ENCODE measurements at places on chromosomes 1 and 21. TPM values are rescaled to one million over a fixed set of nuclear protein-coding genes. Genes with fewer than 3 reads are reported as not detected.

CLDN17 gene
- total RNA-seq: not detected

PYHIN1 gene
- total RNA-seq: 0.65 TPM

LEFTY2 gene
- total RNA-seq: 13.2 TPM

HEYL gene
- total RNA-seq: 11.0 TPM

PLCH2 gene
- 0.80 TPM for total RNA-seq

DNA sequence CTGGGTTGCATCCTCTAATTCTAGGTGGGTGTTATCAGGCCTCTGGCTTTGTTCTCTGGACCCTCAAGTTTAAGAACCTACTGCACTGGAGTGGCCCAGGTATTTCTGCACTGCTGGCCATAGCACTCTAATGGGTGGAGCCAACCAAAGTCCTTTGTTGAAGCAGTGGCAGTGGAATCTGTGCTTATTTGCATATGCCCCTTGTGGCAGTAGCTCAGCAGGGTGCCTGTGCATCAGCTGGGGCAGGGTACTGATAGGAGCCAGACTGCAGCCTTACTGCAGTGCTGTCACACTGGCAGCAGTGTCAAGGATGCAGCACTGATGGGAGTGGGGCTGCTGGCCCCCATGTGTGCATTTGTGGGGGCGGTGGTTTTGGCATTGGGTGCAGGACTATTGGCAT lies 660.6 kb downstream of the LRRIQ3 start:
- no peaks in the 10 kb centered on the region for H3K4me1 ChIP-seq
- peaks cover 3% of the 10 kb centered on the region for H3K27me3 ChIP-seq
- no peak for DNase-seq
- no peaks in the 10 kb centered on the region for H3K36me3 ChIP-seq
- H3K27ac ChIP-seq: no peak overlapping the region

GRCh38 chr1:17700945-17701810 lies 54.0 kb upstream of the ACTL8 start:
- no peak overlapping the region for H3K27ac ChIP-seq
- DNase-seq: no peak
- no peaks in the 10 kb centered on the region for H3K4me1 ChIP-seq
- H3K27me3 ChIP-seq: no peaks in the 10 kb centered on the region
- H3K4me3 ChIP-seq: no peak overlapping the region

DNA sequence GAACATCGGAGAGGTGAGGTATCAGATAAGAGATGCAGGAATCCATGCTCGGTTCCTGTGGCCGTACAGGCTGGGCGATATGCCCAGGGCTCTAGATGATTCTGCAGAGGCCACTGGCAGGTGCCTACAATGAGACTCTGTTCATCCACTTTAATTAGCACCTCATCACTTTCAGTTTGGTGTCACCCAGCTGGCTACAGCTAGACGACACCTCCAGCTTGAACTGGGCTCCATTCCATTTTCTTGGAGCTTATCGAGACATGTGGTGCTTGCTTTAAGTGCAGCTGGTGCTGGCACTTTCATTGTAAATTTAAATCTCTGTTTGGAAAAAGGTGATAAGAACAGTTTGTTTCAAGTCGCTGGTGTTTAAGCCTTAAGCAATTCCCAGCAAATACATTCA lies 322.5 kb upstream of the ADGRL2 start:
- H3K4me3 ChIP-seq: peak overlapping the region; percentile 5
- H3K4me1 ChIP-seq: peaks cover 3% of the 10 kb centered on the region
- H3K27me3 ChIP-seq: no peaks in the 10 kb centered on the region
- no peaks in the 10 kb centered on the region for H3K36me3 ChIP-seq
- no peak overlapping the region for H3K27ac ChIP-seq
- DNase-seq: no peak

- H3K27ac ChIP-seq: no peak overlapping the region
- H3K4me3 ChIP-seq: no peak overlapping the region
- DNase-seq: no peak
- no peaks in the 10 kb centered on the region for H3K27me3 ChIP-seq
Measured at GRCh38 chr1:18166341-18166740, 58.7 kb downstream of the IGSF21 start.

DNA sequence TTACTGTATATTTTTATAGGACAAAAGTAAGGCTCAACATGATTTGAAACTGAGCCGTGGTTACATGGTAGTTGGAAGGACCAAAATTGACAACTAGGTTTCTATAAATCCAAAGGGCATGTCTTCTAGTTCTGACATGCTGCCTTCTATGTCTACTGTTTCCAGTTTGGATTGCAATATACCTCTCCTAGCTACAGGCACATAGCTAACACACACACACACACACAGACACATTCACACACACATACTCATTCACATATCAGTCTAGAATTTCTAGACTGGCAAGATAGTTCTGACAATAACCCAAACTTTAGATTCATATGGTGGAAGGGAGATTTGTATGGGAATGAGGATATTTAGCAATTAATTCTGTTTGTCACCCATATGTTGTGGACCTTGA lies 544.8 kb upstream of the CAMK1G start:
- H3K27ac ChIP-seq: no peak overlapping the region
- no peak for DNase-seq
- H3K4me1 ChIP-seq: peaks cover 4% of the 10 kb centered on the region
- H3K27me3 ChIP-seq: no peaks in the 10 kb centered on the region
- H3K4me3 ChIP-seq: no peak overlapping the region

GRCh38 chr1:37763791-37764413 lies 1.0 kb downstream of the EPHA10 start:
- H3K4me1 ChIP-seq: no peaks in the 10 kb centered on the region
- no peaks in the 10 kb centered on the region for H3K36me3 ChIP-seq
- no peaks in the 10 kb centered on the region for H3K27me3 ChIP-seq
- H3K4me3 ChIP-seq: no peak overlapping the region

DNA sequence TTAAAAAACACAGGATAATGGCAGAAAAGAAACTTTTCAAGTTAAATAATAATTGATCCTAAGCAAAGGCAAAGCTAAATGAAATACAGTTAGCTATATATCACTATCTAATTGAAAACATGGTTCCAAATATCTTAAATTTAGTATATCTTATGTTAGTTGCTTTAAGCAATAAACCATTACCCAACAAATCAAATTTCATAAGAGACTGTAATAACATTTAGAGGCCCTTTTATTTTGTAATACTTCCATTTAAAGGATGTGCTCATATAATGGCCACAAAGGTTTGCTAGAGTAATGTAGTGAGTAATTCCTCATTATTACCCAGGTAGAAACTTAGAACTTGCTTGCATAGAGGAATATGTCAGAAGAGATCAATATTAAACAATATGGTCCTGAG lies 32.3 kb downstream of the RPL5 start:
- H3K27ac ChIP-seq: no peak overlapping the region
- no peak for DNase-seq
- no peak overlapping the region for H3K4me3 ChIP-seq
- no peaks in the 10 kb centered on the region for H3K36me3 ChIP-seq
- no peaks in the 10 kb centered on the region for H3K4me1 ChIP-seq

DNA sequence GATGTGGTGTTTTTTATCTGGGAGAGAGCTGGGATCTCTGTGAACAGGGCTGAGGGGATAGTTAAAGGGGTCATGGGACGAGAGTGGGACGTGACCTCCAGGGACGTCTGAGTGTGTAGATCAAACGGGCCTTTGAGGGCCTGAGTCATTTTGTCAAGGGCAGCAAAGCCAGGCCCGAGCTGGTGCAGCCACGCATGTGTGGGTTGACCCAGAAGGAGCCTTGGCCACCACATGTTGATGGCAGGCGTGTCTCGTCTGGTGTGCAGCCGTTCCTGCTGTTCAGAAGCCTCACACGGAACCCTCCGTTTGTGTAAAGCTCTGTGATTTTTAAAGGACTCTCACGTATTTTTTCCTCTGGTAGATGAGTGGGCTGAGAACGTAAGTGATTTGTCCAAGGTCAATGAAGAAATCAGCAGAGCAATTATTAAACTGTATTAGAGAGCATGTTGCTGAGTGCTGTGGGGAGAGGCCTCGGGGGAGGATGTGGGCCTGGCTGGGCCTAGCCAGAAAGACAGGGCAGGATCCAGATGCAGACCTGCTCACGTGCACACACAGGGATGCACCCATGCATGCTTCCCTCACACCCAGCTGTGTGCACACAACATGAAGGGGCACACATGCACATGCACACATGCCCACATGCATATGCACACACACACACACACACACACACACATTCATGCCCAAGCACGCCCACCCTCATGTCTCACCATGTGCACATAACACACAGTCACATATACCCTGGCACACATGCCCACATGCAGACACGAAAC lies 89.8 kb downstream of the AJAP1 start:
- no peak overlapping the region for H3K27ac ChIP-seq
- no peaks in the 10 kb centered on the region for H3K36me3 ChIP-seq
- no peak overlapping the region for H3K4me3 ChIP-seq
- H3K27me3 ChIP-seq: no peaks in the 10 kb centered on the region
- no peaks in the 10 kb centered on the region for H3K4me1 ChIP-seq
- DNase-seq: no peak

- H3K27ac ChIP-seq: no peak overlapping the region
- DNase-seq: peak; percentile 79
- H3K36me3 ChIP-seq: no peaks in the 10 kb centered on the region
- H3K27me3 ChIP-seq: no peaks in the 10 kb centered on the region
Measured at GRCh38 chr1:184191181-184191621, 139.7 kb downstream of the TSEN15 start.

GRCh38 chr21:42964546-42965210 lies 9.7 kb upstream of the PKNOX1 start:
- H3K27ac ChIP-seq: no peak overlapping the region
- no peak overlapping the region for H3K4me3 ChIP-seq
- H3K27me3 ChIP-seq: no peaks in the 10 kb centered on the region
- no peaks in the 10 kb centered on the region for H3K4me1 ChIP-seq

GRCh38 chr1:193476748-193477147 lies 290.3 kb upstream of the B3GALT2 start:
- no peaks in the 10 kb centered on the region for H3K36me3 ChIP-seq
- H3K27me3 ChIP-seq: peaks cover 3% of the 10 kb centered on the region
- H3K4me1 ChIP-seq: no peaks in the 10 kb centered on the region
- no peak overlapping the region for H3K4me3 ChIP-seq
- H3K27ac ChIP-seq: no peak overlapping the region
- no peak for DNase-seq

GRCh38 chr1:202873026-202873425 lies 15.9 kb downstream of the RABIF start:
- DNase-seq: no peak
- no peak overlapping the region for H3K4me3 ChIP-seq
- no peak overlapping the region for H3K27ac ChIP-seq

- DNase-seq: peak; percentile 27
- no peak within 1 kb of the TSS for H3K27ac ChIP-seq
- H3K27me3 ChIP-seq: no peaks in the 10 kb centered on the region
Measured at GRCh38 chr1:116667575-116668105, at the start of gene IGSF3. Gene IGSF3, minus strand, starts transcription at chr1:116667733. Its CDS starts 1,407 bp downstream, at chr1:116666326.

GRCh38 chr1:230274254-230274653 lies 151.9 kb downstream of the PGBD5 start:
- H3K4me1 ChIP-seq: peaks cover 4% of the 10 kb centered on the region
- no peaks in the 10 kb centered on the region for H3K27me3 ChIP-seq
- DNase-seq: no peak
- no peak overlapping the region for H3K27ac ChIP-seq

DNA sequence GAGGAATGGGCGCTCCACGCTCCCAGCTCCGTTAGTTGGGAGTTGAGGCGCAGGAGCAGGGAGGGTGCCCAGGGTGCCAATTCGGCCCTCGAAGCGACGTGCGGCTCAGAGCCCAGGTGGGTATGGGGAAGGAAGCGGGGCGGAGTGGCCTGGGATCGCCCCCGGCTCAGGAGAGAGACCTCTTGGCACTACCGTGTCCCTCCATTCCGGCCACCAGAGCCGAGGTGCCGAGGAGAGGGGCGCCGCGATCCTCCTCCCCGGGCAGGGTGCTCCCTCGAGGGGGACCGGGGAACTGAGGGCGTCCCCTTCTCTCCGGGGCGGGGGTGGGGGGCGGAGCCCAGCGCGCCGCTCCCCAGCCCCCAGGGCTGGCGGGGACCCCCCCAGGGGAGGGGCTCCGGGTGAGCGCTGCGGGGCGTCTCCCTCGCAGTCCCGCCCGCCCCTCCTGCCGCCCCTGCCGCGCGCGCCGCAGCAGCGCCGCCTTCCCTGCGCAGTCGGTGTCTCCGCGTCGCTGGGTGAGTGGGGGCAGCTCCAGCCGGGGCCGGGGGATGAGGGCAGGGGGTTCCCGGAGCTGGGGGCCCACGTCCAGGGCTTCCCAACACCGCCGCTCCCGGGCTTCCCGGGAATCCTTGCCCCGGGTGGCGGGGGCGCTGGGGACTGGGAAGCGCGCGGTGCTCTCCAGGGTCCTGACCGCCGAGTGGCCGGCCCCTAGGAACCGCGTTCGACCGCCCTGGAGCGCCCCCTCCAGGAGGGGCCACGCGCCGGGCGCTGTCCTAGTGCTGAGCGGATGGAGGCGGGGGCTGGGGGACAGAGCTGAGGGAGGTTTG lies at the start of gene HPCA:
Gene HPCA (plus strand): TSS at position 488 of the 824 bp plus-strand sequence. CDS start 2,408 bp downstream, outside the sequence.
- H3K27me3 ChIP-seq: no peaks in the 10 kb centered on the region
- H3K27ac ChIP-seq: no peak within 1 kb of the TSS
- no peaks in the 10 kb centered on the region for H3K36me3 ChIP-seq
- H3K4me1 ChIP-seq: no peaks in the 10 kb centered on the region
- no peak for DNase-seq
- H3K4me3 ChIP-seq: no peak within 1 kb of the TSS

DNA sequence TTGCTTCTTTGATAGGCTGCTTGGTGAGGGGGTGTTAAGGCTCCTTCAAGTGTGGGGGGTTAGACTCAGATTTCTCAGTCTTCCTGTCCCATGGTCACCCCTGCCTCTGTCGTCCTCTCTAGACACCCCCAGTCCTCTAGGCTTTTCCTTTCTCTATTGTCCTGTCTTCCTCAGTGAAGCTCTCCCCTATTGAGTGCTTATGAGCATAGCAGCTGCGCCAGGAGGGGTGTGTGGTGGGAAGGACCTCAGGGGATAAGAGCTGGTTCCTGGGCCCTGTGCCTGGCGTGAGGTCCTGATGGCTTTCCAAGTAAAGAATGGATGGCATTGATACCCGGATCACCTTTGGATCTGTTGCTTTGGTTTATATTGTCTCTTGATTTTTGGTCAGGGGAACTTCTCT lies 69.1 kb downstream of the DIP2A start:
- H3K27ac ChIP-seq: no peak overlapping the region
- H3K36me3 ChIP-seq: no peaks in the 10 kb centered on the region
- DNase-seq: no peak
- no peak overlapping the region for H3K4me3 ChIP-seq
- no peaks in the 10 kb centered on the region for H3K27me3 ChIP-seq

DNA sequence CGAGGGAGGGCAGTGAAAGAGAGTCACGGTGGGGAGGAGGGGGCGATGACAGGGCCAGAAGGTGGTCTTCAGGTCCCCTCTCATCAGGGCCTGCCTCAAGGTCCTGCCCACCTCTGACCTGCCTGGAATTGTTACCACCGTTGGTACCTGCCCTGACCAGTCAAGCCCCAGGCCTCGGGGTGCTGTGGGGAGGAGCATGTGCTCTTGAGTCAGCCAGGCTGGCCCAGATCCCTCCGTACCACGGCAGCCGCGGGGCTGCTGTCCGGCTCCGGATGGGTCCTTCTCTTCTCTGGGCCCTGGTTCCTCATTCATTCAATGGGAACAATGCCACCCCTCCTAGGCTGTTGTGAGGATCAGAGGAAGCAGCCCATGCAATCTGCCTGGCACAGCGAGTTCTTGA lies 22.0 kb downstream of the SERINC2 start:
- no peaks in the 10 kb centered on the region for H3K4me1 ChIP-seq
- no peaks in the 10 kb centered on the region for H3K36me3 ChIP-seq
- no peaks in the 10 kb centered on the region for H3K27me3 ChIP-seq
- DNase-seq: no peak
- no peak overlapping the region for H3K27ac ChIP-seq
- H3K4me3 ChIP-seq: no peak overlapping the region

- DNase-seq: no peak
- H3K27me3 ChIP-seq: no peaks in the 10 kb centered on the region
- H3K27ac ChIP-seq: no peak overlapping the region
- no peak overlapping the region for H3K4me3 ChIP-seq
Measured at GRCh38 chr1:113782406-113782805, 23.1 kb upstream of the PHTF1 start.

All from ovary (tissue), 10 donors.